NCI-H226 (cell line): ENCODE measurements at places on chromosomes 5 and 9.
A peak's percentile ranks its signal among the peaks of the same experiment; 100 is the strongest.

DNA sequence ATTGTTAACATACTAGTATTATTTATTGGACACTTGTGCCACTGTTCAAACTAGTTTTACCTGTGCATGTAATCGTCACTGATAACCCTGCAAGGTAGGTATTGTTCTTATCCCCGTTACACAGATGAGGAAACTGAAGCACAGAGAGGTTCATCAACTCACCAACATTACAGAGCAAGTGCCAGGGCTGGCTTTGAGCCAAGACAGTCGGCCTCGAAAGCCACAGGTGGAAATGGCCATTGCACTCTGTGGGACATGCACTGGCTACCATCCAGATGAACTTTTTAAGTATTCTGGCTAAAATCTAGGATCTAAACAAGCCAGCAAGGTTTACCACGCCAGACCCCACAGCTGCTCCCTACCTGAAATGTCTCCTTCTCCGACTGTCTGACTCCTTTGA lies 57.9 kb downstream of the TEX10 start:
- DNase-seq = no peak

- DNase-seq = no peak
Observed at GRCh38 chr9:20340511-20340861, 281.8 kb downstream of the MLLT3 start.

- DNase-seq = no peak
Observed at GRCh38 chr9:95077053-95077765, 240.3 kb downstream of the FANCC start.

DNA sequence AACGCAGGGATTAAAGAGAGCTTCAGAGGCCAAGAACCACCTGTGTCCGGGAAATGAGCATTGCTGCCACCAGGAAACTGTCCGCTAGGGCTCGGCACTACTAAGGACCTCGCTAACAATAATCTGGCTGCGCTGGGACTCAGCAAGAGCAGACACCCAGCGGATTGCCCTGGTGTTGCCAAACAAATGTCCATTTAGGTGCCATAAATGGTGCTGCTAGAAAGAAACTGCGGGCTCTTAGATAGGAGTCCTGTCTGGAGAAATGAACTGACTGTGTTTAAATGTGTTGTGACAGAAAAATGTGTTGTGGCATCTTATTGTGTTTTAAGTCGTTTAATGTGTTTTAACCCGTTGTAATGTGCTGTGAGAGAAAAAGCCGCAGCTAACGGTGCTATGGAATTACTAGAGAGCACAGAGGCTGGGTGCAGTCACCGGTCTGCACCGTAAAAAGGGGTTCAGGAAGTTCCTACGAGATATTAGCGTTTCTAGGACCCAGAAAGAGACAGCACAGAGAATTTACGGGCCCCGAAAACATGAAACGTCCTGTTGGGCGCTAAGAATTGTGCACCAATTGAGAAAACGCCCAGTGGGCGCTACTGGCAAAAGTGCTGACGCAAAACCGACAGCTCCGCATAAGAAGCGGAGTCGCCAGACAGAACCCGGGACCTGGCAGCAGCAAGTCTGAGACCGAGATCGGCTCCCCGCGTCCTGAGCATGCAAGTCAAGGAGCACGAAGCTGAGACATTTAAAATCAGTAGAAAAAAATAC lies 90.6 kb downstream of the ANXA2R start:
- DNase-seq = no peak

GRCh38 chr9:21741151-21741550 lies 61.3 kb upstream of the MTAP start:
- no peak for DNase-seq

DNA sequence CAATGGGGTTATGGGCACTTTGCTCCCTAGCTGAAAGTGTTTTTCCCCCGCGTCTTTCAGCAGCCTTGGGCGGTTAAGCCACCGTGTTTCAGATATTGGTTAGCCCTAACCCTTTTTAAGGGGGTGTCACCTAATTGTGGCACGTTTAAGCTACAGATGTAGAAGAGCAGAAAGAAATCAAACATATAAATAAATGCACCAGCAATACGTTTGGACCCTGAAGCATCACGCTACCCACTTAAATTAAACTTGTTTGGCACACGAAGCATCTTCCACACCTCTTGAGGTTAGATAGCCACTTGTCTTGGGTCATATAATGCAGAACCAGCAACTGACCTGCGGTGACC lies 768 bp downstream of the YTHDC2 start:
- no peak for DNase-seq

GRCh38 chr5:14153932-14154731 lies 11.0 kb downstream of the TRIO start:
- peak; percentile 82 for DNase-seq

DNA sequence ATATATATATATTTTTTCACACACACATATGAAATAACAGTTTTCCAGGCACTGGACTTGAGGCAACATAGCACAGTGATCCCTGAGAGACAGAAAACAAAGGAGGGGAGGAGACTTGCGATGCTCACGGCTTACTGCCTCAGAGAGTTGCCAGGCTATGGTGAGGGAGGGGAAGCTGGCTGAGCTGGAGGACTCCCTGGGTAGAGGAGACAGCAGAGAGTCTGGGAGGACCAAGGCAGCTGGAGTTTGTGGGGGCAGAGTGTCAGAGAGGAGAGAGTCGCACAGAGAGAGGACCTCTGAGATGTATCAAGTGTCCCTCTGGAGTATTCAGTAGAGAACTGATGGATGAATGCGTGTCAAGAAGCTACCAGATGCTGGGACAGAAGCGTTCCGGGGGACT lies 23.1 kb upstream of the QSOX2 start:
- DNase-seq = no peak

DNA sequence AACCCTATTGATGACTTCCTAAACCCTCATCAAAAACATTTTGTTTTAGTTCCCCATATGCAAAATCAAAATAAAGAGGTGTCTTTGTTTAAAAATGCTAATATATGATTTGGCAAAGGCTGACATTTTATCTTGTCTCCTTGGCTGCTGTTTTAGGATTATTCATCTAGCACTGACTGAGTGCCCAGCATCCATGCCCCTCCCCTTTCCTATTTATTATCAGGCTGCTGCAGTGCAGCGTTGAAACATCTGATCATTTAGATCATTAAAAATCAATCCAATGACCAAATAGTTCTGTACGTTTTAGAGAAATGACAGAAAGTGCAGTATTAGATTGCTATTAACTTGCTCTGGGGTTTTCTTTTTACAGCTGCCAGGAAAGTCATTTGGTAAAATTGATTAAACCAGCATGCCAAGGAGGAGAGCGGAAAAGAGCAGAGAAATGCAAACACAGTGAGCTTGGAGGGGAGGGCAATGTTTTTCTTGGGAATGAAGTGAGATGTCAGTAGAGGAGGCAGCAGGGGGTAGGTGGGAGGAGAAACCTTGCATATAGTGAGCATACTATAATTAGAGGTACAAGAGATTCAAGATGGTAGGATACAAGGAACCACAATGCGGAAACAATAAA lies 286.3 kb downstream of the PDE4D start:
- no peak for DNase-seq

- no peak for DNase-seq
Observed at GRCh38 chr9:131461166-131461565, 41.6 kb upstream of the POMT1 start.

- no peak for DNase-seq
Observed at GRCh38 chr9:32487981-32488380, 38.0 kb downstream of the RIGI start.

DNA sequence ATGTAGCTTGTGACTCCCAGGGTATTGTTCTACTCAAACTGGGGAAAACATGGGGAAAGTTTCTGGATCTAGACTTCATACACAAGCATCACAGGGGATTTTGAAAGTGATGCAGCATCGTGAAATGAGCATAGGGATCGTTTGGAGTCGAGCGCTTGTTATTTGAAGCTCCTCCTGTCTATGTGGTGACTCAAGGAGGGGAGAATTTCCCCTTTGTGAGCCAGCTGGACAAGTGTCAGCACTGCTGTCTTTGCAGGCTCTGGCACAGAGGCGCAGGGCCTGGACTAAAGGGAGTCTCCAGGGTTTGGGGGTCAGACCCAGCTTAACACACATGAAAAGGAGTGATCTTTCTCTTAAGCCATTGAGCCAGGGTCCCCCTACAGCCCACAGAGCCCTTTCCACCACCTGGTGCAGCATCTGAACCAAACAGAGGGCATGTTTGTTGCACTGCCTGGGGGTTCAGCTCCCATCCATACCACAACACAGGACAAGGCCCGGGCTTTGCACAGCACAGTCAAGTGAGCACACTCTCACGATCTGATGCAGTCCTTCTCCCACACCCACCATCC lies 51.0 kb downstream of the IRF1 start:
- no peak for DNase-seq

DNA sequence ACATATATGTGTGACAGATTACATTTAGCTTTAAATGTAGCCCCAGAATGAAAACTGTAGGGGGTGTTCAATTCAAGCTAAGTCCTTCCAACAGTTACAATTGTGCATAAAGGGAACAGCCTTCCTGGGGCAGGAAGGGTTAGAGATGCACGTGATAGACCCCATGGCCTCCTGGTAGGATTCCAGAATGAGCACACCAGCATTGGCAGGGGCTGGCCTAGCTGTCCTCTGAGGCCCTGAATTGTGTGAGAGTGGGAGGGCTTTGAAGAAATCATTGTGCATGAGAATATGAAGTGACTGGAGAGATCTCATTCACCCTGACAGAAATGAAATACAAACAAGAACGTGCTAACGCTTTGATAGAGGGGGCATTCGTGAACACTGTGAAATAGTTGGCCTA lies 663.8 kb upstream of the KLF4 start:
- DNase-seq = no peak

DNA sequence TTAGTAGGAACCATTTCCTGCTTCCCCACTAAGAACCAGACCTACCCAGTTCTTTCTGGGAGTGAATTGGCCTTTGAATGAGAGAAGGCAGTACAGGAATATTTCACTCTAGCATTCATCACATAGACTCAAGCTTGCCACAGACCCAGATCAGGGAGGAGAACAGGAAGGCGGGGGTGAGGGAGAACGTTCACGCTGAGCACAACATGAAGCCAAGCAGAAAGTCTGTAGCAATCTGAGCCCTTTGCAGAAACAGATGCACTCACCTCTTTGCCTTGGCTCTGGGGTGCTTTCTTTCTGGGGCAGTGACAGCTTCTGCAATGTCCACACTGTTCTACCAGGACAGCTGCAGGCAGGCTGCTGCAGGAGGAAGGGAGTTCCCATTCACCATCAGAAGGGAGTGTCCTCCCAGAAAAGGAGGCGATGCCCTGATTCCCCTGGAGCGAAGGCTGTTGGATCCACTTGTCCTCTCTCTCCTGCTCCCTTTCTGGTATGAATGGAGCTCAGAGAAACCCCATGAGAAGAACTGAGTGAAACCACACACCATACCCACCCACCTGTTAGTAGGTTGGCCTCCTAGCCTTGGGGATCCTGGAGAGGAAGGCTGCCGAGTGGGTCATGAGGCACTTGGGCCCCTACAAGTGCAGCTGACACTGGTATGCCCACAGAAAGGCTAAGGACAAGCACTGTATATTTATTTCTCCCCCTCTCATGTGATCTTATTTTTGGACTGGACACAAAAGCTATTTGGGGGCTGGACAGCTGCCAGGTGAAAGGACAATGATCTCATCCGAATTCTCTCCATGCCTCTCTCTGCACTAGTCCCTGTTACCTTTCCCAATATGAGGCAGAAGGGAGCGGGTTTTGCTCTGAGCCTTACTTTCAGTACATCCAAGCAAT lies 11.7 kb upstream of the FGF1 start:
- no peak for DNase-seq

- no peak for DNase-seq
Observed at GRCh38 chr9:16396389-16396788, 474.1 kb downstream of the BNC2 start.

DNA sequence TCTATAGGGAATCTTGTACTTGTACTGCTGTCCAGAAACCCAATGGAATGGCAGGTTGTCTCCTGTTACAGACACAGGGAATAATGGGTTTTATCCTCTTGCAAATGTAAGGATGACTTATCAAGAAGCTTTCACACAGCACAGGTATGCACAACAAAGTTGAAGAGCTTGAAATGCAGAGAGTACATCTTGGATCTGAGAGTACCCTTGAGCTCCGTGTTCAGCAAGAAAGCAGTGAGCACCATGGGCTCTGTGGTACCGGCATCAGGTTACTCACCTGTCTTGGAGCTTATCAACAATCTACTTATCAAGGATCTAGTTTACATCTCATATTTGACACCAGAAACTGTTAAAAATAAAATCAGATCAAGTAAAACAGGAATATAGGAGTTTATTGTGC lies 22.0 kb upstream of the EMB start:
- DNase-seq = no peak

DNA sequence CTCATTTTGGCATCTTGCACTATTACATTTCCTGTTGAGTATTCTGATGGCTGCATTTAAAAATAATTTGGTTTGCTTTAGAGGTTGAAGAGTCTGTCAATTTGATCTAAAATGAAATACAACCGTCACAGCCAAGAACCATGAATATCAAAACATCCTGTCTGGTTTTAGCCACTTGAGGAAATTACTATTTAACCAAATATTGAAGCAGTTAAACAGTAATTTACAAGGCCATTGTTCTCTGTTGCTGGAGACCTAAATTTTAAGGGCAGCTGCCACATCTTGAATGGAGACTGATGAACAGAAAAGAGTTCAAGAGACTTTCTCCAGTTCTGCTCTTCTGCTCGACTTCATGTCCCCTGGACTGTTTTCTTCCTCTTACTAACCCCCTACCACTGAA lies 549.4 kb downstream of the LRRC70 start:
- no peak for DNase-seq

DNA sequence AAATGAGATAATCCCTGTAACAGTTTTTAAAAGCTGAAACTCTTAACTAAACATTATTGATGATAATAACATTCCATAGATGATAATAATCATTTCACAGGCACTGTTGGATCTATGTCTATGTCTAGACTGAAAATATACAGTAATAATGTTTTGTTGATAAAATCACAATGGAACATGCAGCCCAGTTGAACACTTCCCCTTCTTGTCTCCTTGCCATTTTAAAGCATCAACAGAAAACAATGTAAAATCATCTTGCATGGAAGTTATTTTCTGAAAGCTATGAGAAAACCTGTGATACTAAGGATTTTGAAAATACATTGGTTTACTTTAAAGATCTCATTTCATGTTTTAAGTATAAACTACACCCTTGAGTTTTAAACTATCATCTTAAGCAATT lies 1.9 kb downstream of the GAPT start:
- no peak for DNase-seq

GRCh38 chr9:96141128-96141474 lies 160.9 kb downstream of the HSD17B3 start:
- DNase-seq = no peak

- peak; percentile 3 for DNase-seq
Observed at GRCh38 chr5:42876375-42876844, 64.7 kb upstream of the SELENOP start.
